SK-N-MC (cell line): ENCODE measurements at places on chromosomes 12 and 14.
A peak's percentile ranks its signal among the peaks of the same experiment; 100 is the strongest.

GRCh38 chr12:80814453-80814852 lies 97.7 kb downstream of the MYF5 start:
- DNase-seq, result no peak

- DNase-seq, result no peak
Measured at GRCh38 chr12:2177003-2177402, 124.2 kb downstream of the CACNA1C start.

- no peak for DNase-seq
Measured at GRCh38 chr12:49098035-49098451, 3.4 kb upstream of the DHH start.

DNA sequence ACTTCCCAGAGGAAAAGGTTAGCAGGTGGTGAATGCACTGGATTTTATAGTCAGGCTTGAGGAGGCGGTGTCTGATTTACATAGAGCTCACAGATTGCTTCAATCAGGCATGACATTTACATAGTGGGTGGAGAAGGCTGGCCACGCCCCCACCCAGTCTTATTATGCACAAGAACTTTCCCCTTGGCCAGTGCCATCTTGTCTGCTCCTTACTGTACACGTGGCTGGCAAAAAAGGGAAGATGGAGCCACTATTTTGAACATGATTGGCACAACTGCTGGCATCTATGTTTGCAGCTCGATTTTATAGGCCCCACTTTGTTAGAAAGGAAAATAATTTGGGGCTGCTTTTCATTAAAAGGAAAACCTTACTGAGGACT lies 10.9 kb upstream of the LGMN start:
- peak; percentile 16 for DNase-seq

DNA sequence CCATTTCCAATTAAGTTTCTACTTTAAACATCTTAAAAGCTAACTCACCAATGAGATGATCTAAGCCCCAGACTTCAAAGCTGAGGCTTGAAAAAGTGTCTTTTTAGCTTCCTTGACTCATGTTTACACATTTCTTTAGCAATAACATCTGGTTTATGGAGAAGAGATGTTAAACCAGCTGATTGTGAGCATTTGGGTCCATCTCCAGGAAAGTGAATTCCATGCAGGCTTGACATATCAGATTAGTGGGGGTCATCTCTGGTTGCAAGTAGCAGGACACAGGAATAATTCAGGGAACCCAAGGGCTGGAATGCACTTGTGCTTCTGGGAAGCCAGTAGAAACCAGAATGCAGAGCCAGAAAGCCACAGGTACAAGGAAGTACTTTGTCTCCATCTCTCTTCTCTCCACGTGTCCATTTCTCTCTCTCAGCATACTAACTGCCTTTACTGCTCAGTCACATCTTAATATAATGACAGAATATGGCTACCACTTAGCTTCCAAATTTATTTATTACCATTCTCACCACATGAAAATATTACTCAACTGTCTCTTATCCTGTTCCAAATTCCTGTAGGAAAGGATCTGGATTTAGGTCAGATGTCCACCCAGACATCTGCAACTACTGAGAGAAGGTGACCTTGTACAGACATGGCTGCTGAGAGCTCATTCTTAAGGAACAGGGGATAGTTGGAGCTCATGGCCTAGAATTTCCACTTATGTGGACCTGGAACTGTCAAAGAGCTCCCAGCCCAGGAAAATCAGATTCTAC lies 104.4 kb downstream of the SCN8A start:
- DNase-seq, result no peak

GRCh38 chr12:32902287-32902997 lies 5.9 kb upstream of the PKP2 start:
- no peak for DNase-seq

DNA sequence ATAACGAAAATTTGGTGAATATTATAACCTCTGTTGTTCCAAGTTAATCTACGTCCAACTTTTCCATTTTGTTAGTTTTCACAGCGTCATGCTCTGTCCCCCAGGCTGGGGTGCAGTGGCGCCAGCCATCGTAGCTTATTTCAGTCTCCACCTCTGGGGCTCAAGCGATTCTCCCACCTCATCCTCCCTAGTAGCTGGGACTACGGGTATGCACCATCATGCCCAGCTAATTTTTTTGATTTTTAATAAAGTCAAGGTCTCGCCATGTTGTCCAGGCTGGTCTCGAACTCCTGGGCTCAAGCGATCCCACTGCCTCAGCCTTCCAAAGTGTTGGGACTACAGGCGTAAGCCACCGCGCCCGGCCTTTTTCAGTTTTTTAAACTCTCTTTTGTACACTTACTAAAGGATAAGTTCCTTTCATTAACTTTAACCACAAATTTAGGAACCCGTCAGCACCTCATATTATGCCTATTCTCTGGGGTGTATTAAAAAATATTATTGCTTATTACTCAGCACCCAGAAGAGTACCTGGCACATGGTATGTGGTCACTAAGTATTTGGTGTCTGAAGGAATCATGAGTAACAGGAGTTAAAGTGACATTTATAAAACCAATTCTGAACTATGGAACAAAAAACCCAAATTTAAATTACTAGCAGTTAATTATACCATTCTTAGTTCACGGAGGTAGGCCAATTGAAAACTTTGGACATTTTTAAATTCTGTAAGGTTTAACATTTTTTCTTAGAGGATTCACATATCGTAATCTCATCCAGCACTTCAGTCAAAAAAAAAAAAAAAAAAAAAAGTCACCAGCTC lies 925 bp upstream of the MIPOL1 start:
- DNase-seq, result no peak

GRCh38 chr12:91781114-91781513 lies 364.5 kb downstream of the BTG1 start:
- DNase-seq, result no peak

GRCh38 chr12:82574191-82574590 lies 112.5 kb upstream of the TMTC2 start:
- no peak for DNase-seq

- DNase-seq, result no peak
Measured at GRCh38 chr12:62907561-62907960, 27.4 kb downstream of the PPM1H start.

- DNase-seq, result no peak
Measured at GRCh38 chr12:127770118-127770517, 496.9 kb upstream of the TMEM132C start.

GRCh38 chr12:50220363-50220995 lies 53.3 kb upstream of the CERS5 start:
- peak; percentile 52 for DNase-seq

DNA sequence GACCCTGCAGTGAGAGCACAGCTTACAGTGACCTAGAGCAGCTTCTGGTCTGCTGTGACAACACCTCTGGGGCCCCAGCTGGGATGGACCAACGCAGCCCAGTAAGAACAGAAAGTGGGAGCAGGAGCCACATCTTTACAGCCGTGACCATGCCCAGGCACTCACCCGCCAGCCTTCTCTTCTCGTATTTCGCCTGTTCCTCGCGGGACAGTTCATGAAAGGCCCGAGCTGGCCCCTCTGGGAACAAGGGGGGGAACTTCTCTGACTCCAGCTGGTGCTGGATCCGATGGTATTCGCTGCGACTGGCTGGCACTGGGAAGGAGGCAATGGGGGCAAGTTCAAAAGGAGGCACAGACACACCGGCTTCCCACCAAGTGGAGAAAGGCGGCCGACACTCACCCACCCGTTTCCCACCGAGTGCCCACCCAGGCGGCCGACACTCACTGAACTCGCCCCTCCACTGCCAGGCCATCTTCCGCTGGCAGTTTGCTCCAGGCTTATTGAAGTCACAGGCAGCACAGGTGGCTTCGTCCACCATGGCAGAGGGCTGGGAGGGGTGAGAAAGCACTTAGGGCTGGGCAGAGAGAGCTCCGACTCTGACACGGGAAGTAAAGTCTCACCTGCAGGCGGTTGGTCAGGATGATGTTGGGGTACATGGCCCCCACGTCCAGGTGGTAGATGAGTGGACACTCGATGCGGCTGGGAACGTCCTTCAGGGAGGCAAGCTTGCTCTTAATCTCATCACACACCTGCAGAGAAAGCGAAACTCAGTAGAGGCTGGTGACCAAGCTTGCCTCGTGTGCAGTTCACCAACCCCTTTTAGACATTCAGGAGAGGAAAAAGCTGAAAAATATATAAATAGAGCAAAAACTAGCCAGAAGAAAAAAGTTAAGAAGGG lies 18.7 kb downstream of the POLE start:
- DNase-seq, result no peak

GRCh38 chr12:82972624-82973023 lies 285.9 kb downstream of the TMTC2 start:
- no peak for DNase-seq

DNA sequence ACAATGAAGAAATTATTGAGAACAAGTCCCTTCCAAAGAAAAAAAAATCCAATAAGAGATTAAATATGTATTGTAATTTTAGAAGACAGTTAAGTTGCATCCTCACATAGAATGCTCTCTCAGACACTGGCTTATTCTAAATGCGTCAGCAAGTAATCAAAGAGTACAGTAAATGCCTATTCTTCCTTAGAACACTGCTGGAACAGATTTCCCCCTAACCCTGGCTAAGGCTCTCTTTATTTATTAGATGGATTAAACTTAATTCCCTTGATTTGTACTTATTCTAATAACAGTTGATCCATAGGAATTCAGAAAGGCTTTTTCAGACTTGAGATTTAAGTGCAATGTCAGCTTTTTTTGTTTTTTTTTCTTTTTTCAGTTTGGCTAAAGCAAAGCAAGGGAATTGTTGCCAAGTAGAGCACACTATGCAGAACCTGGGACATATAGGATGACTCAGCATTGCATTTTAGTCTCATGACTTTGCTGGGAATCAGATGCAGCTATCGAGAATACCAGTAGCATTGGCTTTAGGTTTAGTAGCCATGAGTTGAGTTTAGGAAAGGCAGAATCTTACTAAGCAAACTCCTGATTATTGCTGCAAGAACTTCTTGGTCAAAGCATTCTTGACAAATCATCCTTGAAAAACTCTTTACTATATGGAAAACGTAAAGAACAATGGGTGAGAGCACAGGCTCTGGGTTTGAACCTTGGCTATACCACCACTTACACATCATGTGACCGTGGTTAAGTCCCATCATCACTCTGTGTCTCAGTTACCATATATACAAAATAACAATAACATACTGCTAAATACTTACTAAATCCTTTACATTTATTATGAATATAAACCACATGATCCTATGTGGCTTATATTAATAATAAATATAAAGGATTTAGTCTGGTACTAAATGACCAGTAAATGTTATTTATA lies 26.7 kb downstream of the MED21 start:
- peak; percentile 20 for DNase-seq

DNA sequence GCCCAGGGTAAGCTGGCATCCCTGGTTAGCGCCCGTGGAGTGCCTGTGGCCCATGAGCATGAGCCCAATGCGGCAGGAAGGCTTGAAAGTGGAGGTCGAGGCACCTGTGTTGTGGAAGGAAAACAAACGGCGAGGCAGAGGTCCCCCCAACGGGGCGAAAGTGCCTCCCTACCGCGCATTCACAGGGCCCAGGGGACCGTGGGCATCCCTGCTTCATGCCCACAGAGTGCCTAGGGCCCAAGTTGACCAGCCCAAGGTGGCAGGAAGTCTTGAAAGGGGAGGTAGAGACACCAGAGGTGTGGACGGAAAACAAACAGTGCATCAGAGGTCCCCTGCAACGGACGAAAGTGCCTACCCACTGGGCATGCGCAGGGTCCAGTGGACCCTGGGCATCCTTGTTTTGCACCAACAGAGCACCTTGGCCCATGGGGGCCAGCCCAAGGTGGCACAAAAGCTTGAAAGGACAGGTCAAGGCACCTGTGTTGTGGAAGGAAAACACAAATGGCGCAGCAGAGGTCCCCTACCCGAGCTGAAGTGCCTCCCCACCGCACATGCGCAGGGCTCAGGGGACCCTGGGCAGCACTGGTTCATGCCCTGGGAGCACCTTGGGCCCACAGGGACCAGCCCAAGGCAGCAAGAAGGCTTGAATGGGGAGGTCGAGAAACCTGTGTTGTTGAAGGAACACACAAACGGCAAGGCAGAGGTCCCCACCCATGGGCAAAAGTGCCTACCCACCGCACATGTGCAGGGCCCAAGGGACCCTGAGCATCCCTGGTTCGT lies 377.5 kb downstream of the ALG10 start:
- no peak for DNase-seq

GRCh38 chr12:111226680-111227079 lies 142.2 kb downstream of the PHETA1 start:
- DNase-seq, result no peak

GRCh38 chr12:47270782-47271664 lies 191.3 kb upstream of the AMIGO2 start:
- no peak for DNase-seq

DNA sequence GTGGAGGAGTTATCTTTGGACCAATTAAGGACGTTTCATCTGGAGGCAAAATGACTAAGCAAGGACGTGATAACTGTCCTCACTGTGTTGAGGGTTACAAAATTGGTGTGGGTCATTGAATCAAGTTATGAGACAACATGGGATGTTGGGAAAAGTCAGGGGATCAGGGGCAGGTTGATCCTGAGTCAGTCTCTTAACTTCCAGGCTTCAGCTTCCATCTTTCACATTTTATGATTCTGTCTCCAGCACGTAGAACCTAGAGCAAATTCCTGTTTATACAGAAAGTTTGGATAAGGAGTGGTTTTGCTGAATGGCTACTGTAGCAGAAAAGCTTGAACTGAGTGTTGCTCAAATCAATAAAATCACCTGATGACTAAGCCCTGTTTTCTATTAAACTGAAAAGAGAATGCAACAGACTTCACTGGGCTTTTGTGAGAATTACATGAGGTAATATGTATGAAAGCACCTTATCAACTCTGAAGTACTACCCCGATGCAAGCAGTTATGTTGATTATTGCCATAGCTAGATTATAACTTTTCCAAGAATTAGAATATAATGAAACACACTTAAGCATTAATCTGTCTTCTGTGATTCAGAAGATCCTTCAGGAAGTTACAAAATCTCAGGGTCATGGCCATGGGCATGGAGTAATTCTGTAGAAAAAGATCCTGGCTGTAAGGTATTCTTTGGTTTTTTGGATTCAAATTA lies 184.8 kb downstream of the ETV6 start:
- no peak for DNase-seq

DNA sequence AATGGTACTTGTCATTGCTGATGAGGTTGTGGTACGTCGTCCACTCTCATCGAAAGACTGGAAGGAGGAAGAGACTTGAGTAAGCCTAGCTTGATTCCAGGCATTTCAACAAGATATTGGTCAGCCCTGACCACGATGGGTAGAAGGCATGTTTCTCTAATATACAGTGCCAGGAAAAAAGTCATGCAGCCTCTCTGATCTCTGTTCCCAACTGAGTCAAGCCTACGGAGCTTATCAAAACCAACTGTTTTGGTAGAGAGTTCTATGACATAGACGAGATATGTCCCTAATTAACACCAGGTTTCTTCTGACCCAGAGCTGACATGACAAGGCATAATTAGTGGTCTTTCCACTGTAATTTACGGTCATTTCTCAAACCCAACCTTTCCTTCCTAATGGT lies 58.5 kb downstream of the NIN start:
- DNase-seq, result no peak

- no peak for DNase-seq
Measured at GRCh38 chr12:113057565-113058485, 1.3 kb downstream of the DTX1 start.

GRCh38 chr12:32502693-32503502 lies 103.5 kb downstream of the FGD4 start:
- no peak for DNase-seq
